Bronchial epithelial cell (primary cell): ENCODE measurements at places on chromosomes 11 and 22.

DNA sequence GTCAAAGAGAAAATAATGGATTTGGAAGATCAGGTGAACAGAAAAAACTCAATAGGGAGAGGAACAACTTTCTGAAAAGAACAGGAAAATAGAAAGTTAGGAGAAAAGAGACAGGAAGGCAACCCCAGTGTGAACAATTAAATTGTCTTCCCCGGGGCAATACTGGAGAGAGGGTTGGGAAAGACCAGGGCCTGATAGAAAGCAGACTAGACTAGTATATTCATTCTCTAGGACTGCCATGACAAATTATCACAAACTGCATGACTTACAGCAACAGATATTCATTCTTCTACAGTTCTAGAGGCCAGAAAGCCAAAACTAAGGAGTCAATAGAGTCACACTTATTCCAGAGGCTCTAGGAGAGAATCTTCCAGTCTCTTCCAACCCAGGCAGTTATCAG lies 482.8 kb downstream of the SOX6 start:
- DNase-seq, result no peak

DNA sequence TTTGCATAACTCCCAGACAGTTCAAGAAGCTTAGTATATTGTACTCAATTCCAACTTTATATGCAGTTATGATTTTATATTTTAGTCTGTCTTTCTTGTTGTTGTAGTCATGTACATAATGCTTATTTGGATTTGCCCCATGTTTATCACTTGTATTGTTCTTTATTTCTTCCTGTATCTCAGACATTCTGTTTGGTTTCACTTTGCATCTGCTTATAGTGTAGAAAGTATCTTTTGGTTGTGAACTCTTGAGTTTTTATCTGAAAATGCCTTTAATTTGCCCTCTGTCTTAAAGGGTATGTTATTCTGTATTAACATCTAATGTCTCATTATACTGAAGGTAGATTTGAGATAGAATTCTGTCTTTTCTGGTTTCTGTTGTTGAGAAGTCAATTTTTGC lies 275.4 kb downstream of the DYNC2H1 start:
- no peak for DNase-seq

DNA sequence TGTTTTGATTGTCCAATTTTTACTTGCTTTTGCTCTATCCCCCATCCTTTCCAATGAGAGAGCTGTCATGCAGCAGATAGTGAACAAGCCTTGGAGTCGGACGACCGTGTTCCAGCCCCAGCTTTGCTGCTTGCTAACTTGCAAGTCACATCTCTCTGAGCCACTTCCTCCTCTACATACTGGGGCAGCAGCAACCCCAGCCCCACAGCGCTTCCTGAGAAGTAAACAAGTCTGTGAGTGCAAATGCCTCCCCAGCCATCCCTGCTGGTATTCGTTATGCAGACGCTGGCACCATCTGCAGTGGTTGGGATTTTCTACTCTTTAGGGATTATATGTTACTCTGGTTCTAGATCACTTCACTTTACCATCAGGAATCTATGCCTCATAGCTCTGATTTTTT lies 35.0 kb downstream of the TPBGL start:
- no peak for DNase-seq

GRCh38 chr22:43388420-43388851 lies 23.4 kb upstream of the MPPED1 start:
- DNase-seq, result peak; percentile 35

DNA sequence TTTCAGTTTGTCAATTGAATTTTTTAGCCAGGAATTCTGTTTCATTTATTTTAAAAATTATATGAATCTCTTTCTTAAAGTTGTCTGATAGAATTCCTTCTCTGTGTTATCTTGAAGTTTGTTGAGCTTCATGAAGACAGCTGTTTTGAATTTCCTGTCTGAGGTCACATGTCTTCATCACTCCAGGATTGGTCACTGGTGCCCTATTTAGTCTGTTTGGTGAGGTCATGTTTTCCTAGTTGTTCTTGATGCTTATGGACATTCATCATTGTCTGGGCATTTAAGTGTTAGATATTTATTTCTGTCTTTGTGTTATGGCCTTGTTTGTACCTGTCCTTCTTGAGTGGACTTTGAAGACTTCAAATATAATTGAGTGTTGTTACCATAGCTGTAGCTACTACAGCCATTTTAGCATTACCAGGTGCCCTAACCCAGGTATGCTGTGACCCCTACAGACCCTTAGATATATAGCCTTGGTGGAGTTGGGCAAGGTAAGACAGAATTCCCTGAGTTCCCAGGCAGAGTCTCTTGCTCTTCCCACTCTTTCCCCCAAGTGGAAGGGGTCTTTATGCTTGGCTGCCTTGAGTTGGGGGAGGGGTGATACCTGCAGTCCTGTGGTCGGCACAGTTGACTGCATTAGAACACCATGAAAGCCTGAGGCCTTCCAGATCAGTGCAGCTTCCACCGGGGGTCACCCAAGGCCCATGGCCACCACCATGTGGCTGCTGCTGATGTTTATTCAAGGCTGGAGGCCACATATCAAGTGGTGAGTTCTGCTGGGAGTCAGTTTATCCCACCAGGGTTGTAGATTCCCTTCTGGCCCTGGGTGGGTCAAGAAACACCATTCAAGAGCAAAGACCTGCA lies 229.6 kb downstream of the DYNC2H1 start:
- peak; percentile 19 for DNase-seq
